ENCODE measurements at places on chromosomes 12 and 14.

- DNase-seq: no peak
Observed at GRCh38 chr12:67534681-67535080, 113.9 kb upstream of the DYRK2 start.

DNA sequence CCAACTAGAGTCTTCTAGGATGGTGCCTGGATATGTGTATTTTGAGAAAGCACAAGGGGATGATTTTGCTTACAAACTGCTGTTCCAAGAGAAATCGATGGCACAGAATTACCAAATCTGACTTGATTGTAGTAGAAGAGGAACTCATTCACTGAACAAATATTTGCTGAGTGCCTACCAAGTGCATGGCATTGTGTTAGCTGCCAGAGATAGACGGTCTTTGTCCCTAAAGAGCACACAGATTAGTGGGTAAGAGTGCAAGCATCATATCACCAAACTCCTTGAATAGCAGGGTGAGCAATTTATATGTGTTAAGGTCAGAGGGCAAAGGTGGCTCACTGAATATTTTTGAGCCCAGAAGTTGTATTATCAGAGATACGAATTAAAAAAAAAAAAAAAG is 3.5 kb upstream of the FOXN3 start:
- no peak for DNase-seq

- DNase-seq: no peak
Observed at GRCh38 chr14:101408077-101408831, 153.0 kb upstream of the DIO3 start.

DNA sequence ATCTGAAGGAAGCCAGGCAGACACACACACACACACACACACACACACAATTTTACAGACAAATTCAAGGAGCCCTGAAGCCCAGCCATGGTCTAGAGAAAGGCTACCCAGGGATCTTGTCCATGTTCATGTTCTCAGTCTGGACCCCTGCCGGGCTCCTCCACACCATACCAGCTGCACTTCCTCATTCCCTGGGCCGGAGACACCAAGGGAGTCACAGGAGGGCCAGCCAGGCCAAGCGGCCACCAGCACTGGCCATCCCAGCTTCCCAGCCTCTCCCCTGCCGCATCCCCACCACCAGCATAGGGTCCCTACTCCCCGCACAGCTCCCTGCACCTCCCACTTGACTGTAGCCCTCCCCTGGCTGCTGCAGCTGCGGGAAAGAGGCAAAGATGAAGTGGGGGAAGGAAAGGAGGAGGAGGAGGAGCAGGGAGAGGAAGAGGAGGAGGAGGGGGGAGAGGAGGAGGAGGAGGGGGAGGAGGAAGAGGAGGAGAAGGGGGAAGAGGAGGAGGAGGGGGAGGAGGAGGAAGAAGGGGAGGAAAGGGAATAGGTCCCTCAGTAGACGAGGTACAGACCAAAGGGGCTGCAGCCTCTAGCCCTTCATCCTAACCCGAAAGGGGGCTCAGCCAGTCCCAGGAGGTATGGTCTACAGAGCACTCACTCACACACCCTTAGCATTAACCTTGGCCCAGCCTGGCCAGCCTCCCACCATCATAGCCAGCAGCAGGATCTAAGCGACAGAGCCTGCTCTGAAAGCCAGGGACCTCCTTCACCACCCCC is 293.2 kb downstream of the DPF3 start:
- DNase-seq: no peak

GRCh38 chr12:89041078-89041477 is 311.2 kb downstream of the DUSP6 start:
- no peak for DNase-seq

GRCh38 chr12:12099102-12099501 is 28.4 kb downstream of the BCL2L14 start:
- DNase-seq: no peak

- no peak for DNase-seq
Observed at GRCh38 chr12:50725011-50725942, 38.6 kb upstream of the ATF1 start.

DNA sequence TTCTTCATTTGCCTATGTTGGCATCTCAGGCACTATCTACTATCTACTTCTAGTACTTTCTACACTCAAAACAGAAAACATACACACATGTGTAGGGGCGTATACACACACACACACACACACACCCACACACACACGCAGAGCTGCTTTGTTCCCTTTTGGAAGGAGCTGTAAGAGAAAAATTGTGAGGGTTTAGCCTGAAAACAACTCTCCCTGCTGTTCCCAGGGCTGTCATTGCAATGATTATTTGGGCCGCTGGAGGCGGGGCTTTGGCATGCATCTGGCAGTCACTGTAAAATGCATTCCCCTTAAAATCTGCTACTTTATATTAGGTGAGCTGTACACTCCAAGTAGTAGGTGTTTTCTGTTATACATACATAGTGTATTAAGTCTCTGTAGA is 29.1 kb upstream of the SLC38A2 start:
- DNase-seq: no peak

Measured in stimulated activated CD8-positive, alpha-beta memory T cell treated with anti-CD3 and anti-CD28 coated beads, Interleukin-2, amount 100 ng/mL, for 1 hour (primary cell).